ENCODE measurements at places on chromosomes 3 and 15. TPM values are rescaled to one million over a fixed set of nuclear protein-coding genes. Genes with fewer than 3 reads are reported as not detected.

ZKSCAN7 gene
- 4.2 TPM for total RNA-seq

RARRES1 gene
- 93.0 TPM for total RNA-seq

SLC28A1 gene
- total RNA-seq, result not detected

ALDH1A3 gene
- 46.1 TPM for total RNA-seq

REC114 gene
- not detected for total RNA-seq

ATP10A gene
- total RNA-seq, result 39.5 TPM

RHOV gene
- not detected for total RNA-seq

STAB1 gene
- 127 TPM for total RNA-seq

ERICH6 gene
- total RNA-seq, result not detected

ZBTB20 gene
- 112 TPM for total RNA-seq

ZNF774 gene
- 1.7 TPM for total RNA-seq

NPAP1 gene
- total RNA-seq, result not detected

GABRR3 gene
- total RNA-seq, result not detected

AADAC gene
- total RNA-seq, result not detected

SLC24A5 gene
- not detected for total RNA-seq

TGFBR2 gene
- total RNA-seq, result 269 TPM

FBXO40 gene
- total RNA-seq, result not detected

PEAK1 gene
- total RNA-seq, result 91.8 TPM

PPP1R14D gene
- not detected for total RNA-seq

MRPS22 gene
- total RNA-seq, result 37.0 TPM

CSPG4 gene
- total RNA-seq, result 386 TPM

C3orf22 gene
- total RNA-seq, result not detected
